ENCODE measurements at places on chromosomes 5 and 9. TPM values are rescaled to one million over a fixed set of nuclear protein-coding genes. Genes with fewer than 3 reads are reported as not detected.

GRCh38 chr5:132093271-132093670 is 19.7 kb downstream of the CSF2 start:
- peaks cover 12% of the 10 kb centered on the region for H3K4me1 ChIP-seq
- DNase-seq: no peak
- no peaks in the 10 kb centered on the region for H3K36me3 ChIP-seq

- no peaks in the 10 kb centered on the region for H3K36me3 ChIP-seq
- H3K27ac ChIP-seq: no peak overlapping the region
- peaks cover 12% of the 10 kb centered on the region for H3K4me1 ChIP-seq
- no peaks in the 10 kb centered on the region for H3K27me3 ChIP-seq
- DNase-seq: no peak
Observed at GRCh38 chr5:119171686-119172085, 100.8 kb downstream of the DMXL1 start.

- DNase-seq: no peak
- no peaks in the 10 kb centered on the region for H3K36me3 ChIP-seq
- H3K27me3 ChIP-seq: no peaks in the 10 kb centered on the region
- H3K27ac ChIP-seq: no peak overlapping the region
- no peaks in the 10 kb centered on the region for H3K4me1 ChIP-seq
Observed at GRCh38 chr5:15737871-15738664, 238.1 kb downstream of the FBXL7 start.

DNA sequence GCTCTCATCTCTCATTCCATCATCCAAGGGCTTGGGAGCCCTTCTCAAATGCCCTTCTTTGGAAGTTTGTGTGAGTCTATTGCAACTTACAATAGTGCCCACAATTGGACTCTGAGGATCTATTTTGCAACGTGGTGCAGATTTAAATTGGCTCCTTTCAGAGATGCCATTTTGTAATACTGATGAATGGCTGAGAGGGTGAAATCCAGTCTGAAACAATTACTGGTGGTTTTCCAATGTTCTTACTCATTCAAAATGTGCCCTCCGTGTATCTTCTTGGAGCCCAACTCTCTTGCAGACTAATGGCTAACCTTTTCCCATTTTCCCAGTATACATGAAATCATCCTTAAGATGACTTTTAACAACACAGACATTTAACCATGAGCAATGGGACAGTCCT is 6.1 kb downstream of the ZNF462 start:
- no peak overlapping the region for H3K27ac ChIP-seq
- no peaks in the 10 kb centered on the region for H3K4me1 ChIP-seq
- H3K36me3 ChIP-seq: no peaks in the 10 kb centered on the region
- DNase-seq: no peak

The F12 gene
- 3.0 TPM for total RNA-seq

The C5orf46 gene
- total RNA-seq: not detected

DNA sequence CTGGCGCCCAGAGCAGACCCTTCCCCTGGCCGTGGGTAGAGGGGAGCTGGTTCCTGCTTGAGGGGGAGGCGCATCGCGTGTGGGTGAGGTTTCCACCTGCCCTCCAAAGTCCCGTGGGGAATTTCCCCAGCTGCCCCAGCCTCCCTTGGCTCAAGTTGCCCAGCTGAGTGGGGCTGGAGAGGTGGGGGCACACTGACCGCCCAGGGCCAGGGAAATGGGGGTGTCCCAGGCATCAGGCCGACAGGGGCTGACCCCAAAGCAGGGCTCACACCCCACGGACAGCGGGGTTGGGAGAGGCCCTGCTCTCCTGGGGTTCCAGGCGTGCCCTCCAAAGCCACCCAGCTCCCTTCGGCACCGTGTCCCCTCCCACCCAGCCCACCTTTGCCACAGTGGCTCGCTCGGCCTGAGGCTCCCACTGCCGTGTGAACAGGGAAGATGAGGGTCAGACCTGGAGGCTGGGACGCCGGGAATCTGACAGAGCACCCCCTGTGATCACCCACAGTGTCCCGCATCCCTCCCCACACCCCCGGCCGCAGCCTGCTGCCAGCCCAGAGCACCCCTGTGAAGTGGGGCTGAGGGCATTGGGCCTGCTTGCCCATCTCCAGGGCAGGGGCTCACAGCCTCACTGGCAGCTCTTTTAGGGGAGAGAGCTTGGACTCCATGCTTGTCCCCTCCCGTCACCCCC is 933 bp upstream of the EGFL7 start:
- H3K4me1 ChIP-seq: peaks cover 23% of the 10 kb centered on the region
- H3K36me3 ChIP-seq: no peaks in the 10 kb centered on the region
- no peak overlapping the region for H3K4me3 ChIP-seq

The ASB6 gene
- total RNA-seq: 8.2 TPM

DNA sequence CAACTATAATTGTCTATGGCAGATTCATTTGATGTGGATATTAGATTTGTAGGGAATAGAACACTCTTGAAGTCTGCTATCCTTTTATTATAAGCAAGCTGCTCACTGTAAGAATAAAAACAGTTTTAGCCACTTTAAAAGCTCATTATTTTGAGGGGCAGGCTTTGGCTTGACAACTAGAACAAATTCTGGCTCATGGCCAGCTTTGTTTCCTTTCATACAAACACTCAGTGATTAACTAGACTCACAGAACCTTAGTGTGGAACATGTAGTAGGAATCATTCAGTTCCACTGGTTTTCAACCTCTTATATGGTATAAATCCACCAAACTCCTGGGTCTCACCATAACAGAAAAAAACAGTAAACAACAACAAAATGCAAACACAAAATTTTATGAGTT is 27.4 kb upstream of the CEP120 start:
- no peak for DNase-seq
- H3K4me3 ChIP-seq: no peak overlapping the region
- no peak overlapping the region for H3K27ac ChIP-seq
- no peaks in the 10 kb centered on the region for H3K36me3 ChIP-seq

- H3K27ac ChIP-seq: no peak overlapping the region
- no peak for DNase-seq
- H3K4me1 ChIP-seq: no peaks in the 10 kb centered on the region
- H3K27me3 ChIP-seq: no peaks in the 10 kb centered on the region
Observed at GRCh38 chr9:25703701-25704357, 25.6 kb upstream of the TUSC1 start.

DNA sequence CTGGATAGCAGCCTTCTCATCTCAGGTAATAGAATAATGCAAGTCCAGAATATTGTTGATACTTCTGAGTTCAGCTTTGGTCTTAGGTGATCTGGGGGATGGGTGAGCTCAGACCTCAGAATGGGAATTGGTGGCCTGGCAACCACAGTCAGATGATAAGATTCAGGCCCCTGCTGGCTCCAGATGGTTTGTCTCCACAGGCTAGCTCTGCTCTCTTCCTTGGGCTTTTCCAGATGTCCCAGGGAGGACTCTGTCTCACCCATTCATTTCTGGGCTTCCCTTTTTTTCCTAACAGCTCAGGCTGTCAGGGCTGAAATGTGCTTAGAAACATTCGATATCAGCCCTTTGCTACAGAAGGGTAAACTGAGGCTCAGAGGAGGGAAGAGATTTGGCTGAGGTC is 17.6 kb upstream of the TNFSF15 start:
- no peaks in the 10 kb centered on the region for H3K36me3 ChIP-seq
- H3K4me3 ChIP-seq: no peak overlapping the region
- H3K4me1 ChIP-seq: no peaks in the 10 kb centered on the region
- DNase-seq: no peak

DNA sequence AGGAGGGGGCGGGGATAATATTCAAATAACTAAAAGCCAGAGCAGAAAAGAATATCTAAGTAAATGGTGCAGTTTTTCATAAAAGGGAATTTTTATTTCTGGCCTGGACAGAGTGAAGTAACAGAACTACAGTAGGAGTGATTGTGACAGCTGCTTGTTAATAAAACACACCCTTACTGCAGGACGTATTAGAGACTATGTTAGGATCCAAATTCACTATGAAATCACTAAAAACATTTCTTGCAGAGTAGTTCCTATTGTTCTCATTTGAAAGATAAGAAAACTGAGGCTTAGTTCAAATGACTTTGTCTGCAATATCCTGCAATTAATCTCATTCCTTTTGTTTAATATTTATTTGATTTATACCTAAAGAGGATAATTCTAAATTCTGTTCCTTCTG is 39.5 kb downstream of the FAM174A start:
- no peak for DNase-seq
- H3K27ac ChIP-seq: no peak overlapping the region
- H3K4me1 ChIP-seq: no peaks in the 10 kb centered on the region
- H3K36me3 ChIP-seq: no peaks in the 10 kb centered on the region
- H3K27me3 ChIP-seq: no peaks in the 10 kb centered on the region

The DDX4 gene
- total RNA-seq: not detected

The CCIN gene
- total RNA-seq: not detected

GRCh38 chr9:19404283-19405075 is 4.3 kb upstream of the ACER2 start:
- H3K27me3 ChIP-seq: no peaks in the 10 kb centered on the region
- no peak overlapping the region for H3K4me3 ChIP-seq
- no peak for DNase-seq
- no peak overlapping the region for H3K27ac ChIP-seq
- no peaks in the 10 kb centered on the region for H3K36me3 ChIP-seq

Data from HepG2 (cell line).